Immature natural killer cell (primary cell): ENCODE measurements at places on chromosomes 2 and 18. TPM values are rescaled to one million over a fixed set of nuclear protein-coding genes. Genes with fewer than 3 reads are reported as not detected.

DNA sequence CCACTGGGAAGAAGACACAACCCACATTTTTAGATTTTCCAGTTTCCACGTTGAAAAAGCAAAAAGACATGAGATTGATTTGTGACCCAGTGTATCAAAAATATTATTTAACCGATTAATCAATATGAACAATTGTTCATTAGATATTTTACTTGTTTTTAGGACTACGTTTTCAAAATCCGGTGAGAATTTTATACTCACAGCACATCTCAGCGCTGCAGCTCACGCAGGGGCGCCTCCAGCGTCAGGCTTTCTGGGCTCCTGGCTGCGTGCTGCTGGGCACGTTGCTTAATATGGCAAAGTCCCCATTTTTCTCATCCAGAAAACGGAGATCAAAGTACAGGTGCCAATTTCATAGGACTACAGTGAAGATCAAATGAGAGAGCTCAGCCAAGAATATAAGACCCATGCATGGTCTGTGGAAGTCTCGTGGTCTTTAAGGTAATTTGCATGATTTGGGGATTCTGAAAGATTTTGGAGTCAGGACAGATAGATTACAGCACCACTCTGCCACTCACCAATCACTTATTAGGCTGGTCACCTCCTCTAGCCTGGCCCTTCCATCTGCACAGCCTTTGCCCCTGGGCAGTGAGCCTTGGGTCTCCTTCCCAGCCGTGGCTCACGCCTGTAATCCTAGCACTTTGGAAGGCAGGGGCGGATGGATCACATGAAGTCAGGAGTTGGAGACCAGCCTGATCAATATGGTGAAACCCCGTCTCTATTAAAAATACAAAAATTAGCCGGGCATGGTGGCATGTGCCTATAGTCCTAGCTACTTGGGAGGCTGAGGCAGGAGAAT, 36.2 kb downstream of the PTPN18 start:
- no peak for DNase-seq

GRCh38 chr18:44786257-44786656, 105.6 kb downstream of the SETBP1 start:
- no peak for DNase-seq

DNA sequence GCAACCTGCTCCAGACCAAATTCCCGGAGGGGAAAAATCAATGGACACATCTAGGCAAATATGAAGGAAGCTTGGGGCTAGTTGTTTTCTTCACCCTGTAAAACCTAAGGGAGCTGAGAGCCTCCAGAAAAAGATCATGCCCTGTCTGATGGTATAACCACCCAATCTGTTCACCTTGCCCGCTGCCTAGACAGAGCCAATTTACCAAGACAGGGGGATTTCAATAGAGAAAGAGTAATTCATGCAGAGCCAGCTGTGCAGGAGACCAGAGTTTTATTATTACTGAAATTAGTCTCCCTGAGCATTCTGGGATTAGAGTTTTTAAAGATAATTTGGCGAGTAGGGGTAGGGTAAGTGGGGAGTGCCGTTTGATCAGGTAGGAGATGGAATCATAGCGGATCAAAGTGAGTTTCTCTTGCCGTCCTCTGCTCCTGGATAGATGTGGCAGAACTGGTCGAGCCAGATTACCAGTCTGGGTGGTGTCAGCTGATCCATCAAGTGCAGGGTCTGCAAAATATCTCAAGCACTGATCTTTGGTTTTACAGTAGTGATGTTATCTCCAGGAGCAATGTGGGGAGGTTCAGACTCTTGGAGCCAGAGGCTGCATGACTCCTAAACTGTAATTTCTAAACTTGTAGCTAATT, 35.1 kb upstream of the B4GALT6 start:
- no peak for DNase-seq

Gene ANO7
- polyA plus RNA-seq: not detected

DNA sequence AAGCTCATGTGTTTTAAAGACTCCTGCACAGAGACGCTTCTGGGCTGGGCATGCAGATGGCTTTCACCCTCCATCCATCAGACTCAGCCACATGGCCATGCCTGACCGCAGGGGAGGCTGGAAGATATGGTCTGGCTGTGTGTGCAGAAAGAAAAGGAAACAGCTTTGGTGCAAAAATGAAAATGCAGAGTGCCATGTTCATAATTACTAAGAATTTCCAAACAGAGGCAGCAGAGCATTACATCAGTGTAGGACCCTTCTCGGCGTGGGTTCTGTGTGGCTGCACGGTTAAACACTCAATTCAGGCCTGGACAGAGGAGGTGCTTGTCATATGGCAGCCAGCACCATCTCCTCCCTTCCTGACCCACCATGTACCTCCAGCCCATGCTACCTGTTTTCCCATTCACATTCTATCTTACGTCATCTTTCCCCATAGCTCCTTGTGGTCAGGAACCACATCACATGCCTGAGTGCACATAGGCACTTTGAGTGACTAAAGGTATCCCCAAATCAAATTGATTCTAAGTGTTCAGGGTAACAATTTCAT, 200.3 kb upstream of the ID2 start:
- no peak for DNase-seq

Gene MARCHF4
- polyA plus RNA-seq: not detected

GRCh38 chr2:204359076-204359475, 186.2 kb upstream of the PARD3B start:
- DNase-seq: no peak
